ENCODE measurements at places on chromosomes 2 and 18.

DNA sequence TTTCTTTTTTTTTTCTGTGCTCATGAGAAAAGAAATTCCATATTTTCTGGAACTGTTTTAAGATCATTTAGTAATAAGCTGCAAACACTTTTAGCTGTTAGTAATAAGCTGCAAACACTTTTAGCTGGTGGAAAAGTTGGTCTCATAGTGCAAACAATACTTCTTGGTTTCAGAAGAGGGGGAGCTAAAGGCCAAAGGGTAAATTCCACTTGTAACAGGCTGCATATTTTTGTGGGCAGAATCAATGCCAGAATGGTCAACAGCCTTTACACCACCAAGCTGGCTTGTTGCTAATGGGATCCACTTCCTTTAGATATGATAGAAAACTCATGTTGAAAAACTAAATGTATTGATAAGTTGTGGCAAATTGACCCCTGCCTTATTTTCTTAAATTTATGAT lies 356.8 kb downstream of the NR4A2 start:
- DNase-seq, result no peak

GRCh38 chr18:10477121-10477862 lies 22.9 kb downstream of the APCDD1 start:
- no peak for DNase-seq

- DNase-seq, result no peak
Measured at GRCh38 chr2:181760521-181760920, 80.2 kb upstream of the NEUROD1 start.

- no peak for DNase-seq
Measured at GRCh38 chr2:98454500-98455235, 10.0 kb downstream of the INPP4A start.

- no peak for DNase-seq
Measured at GRCh38 chr2:147025646-147026585, 818.9 kb upstream of the ACVR2A start.
